ENCODE measurements at places on chromosomes 7 and 10.

- no peak for DNase-seq
Observed at GRCh38 chr10:27832826-27833225, 87.2 kb upstream of the MKX start.

- DNase-seq: no peak
Observed at GRCh38 chr10:112570585-112570984, 123.6 kb downstream of the VTI1A start.

- DNase-seq: no peak
Observed at GRCh38 chr7:92955081-92955480, 118.7 kb upstream of the CDK6 start.

GRCh38 chr7:1858435-1859265 is 188.6 kb downstream of the ELFN1 start:
- no peak for DNase-seq

DNA sequence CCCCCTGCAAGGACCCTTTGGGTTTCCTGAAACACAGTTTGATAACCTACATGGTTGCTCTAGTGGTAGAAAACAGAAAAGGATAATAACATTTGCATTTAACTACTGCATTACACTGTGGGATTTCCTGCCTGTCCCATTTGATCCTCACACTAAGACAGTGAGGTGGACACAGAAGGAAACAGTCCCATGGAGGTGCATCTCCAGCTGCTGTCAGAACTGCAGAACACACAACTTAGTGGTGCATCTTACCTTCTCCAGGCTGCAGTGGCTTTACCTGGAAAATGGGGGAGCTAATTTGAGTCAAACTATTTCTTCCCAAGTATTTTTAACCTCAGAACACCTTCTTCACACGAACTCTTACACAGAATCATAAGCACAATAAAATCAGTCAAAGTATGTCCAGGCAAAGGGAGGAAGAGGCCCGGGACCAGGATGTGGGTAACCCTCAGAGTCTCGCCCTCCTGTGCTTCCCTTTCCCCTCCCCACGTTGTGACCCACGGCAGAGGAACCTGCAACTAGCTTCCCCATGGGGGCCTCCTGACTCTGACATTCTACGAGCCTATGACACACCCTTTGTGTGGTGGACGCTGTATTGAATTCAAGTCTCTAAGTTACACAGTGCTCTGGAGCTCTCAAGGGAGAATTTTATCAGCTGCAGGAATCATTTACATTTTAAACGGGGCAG is 33.7 kb downstream of the SCRN1 start:
- DNase-seq: no peak

GRCh38 chr10:24376731-24377130 is 167.8 kb downstream of the KIAA1217 start:
- no peak for DNase-seq

DNA sequence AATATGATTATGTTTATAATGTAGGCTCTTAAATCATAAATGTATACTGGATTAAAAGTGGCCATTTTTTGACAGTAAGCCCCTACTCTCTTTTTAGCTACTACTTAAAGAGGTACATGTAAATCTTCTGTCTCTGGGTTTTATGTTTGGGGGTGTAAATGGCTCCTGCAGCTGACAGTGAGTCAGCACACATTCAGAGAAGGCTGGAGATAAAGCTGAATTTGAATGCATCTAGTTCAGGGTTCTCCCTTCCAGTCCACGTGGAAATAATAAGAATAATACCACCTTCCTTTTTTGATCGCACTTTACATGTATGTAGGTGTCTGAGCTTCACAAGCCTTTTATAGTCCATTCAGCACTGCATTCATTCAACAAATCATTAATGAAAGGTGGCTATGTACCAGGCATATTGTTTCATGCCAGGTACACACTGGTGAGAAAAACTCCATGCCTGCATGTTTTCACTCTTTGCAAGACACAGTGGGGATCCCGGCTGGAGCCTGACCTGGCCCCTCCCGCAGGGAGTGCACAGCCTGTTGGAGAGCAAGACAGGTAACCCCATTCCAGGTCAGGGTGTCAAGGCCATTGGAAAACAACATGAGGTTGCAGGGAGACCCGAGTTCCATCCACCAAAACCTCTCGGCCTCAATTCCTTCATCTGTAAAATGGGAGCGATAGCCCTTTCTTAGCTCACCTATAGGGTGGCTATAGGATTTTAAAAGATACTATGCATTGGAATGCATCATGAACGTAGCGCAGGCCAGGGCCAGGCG is 107.5 kb upstream of the ANLN start:
- no peak for DNase-seq

DNA sequence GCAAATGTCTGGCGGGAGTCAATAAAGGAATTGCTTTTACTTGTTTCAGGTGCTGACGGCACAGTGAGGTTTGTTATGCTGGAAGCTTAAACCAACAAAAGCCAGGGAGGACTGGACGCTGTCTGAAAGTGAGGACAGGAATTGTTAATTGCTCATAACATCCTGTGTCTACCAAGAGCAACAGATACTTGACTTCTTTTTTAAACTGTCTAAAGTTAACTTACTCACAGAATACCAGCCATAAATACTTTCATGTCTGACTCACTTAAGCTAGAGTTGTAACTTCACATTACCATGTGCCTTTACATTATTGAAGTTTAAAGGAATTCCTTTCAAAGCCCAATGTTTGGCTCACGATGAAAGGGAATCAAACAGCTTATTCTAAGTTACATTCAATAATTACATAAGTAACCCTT is 252.7 kb upstream of the SHH start:
- no peak for DNase-seq

DNA sequence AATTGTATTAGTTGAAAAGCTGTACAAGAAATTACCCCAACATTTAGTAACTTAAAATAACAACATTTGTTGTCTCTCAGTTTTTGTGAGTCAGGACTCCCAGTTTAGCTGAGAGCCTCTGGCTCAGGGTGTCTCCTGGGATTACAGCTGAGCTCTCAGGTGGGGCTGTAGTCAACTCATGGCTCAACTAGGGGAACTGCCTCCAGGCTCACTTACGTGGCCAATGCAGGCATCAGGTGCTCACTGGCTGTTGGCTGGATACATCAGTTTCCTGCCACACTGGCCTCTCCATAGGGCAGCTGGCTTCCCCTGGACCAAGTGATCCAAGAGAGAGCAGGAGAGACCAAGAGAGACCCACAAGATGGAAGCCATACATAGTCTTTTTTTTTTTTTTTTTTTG is 17.5 kb downstream of the CCNY start:
- no peak for DNase-seq

GRCh38 chr10:89481662-89482061 is 53.7 kb downstream of the SLC16A12 start:
- no peak for DNase-seq

- DNase-seq: no peak
Observed at GRCh38 chr7:44629829-44630522, 23.5 kb downstream of the OGDH start.

DNA sequence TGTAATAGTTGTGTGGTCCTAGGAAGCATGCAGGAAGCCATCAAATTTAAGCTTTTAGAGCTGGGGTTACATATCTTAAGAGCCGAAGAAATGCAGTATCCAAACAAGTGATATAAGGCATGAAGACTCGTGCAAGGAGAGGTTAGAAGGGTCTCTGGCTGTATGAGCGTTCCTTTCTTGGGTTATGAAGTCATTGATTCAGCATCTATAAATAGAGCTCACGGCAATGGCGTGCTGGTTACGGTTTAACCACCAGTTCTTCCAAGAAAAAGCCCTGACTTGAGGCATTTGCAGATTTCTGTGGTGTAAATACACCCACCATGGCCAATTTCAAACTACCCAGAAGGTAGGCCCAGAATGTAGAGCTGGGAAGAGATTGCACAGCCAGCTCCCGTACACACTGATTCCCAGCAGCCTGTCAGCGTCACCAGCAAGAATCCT is 72.0 kb upstream of the KAT6B start:
- DNase-seq: no peak

- DNase-seq: no peak
Observed at GRCh38 chr7:103009466-103010185, 65.0 kb downstream of the FBXL13 start.

- DNase-seq: peak; percentile 55
Observed at GRCh38 chr10:30434273-30435072, 489 bp downstream of the MAP3K8 start.

GRCh38 chr10:20776384-20777118 is 120.6 kb downstream of the NEBL start:
- DNase-seq: no peak

DNA sequence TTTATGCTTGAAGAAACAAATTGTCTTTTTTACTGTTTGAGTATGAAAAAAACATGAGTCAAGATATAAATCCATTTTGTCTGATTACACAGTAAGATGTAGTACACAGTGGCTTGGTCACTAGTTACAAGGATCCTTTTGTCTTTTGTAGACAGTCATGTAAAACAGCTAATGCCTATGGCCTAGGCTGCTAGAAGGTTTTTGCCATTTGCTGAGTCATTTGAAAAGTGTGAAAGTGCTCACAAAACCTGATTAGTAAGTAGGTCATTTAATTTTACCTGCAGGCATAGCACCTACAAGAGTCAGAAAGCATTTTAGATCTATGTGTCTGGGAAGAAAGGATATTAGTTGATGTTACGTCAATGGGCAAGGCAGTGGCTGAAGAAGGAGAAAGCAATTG is 819.4 kb downstream of the MAGI2 start:
- DNase-seq: no peak

DNA sequence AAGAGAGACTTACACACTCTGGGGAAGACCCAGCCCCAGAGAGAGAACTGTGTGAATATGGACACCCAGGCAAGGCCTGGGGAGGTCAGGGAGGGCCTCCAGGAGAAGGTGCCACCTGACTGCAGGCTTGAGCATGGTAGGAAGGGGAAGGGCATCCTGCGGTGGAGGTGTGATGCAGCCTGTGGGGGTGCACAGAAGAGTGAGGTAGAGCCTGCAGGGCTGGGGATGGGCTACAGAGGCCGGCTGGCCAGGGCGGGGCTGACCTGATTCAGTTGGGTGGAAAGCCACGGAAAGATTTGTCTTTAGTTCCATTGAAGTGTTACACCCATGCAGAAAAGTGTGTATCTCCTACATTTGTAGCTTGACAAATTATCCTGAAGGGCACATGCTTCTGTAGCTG is 47.6 kb downstream of the ZMIZ1 start:
- no peak for DNase-seq

- DNase-seq: no peak
Observed at GRCh38 chr10:26780106-26780792, 80.5 kb downstream of the ABI1 start.

GRCh38 chr7:135620980-135621850 is 41.1 kb upstream of the STMP1 start:
- DNase-seq: no peak

- no peak for DNase-seq
Observed at GRCh38 chr7:107051376-107051775, 6.9 kb downstream of the PRKAR2B start.

GRCh38 chr10:107701943-107702342 is 537.4 kb upstream of the SORCS1 start:
- DNase-seq: no peak

- DNase-seq: no peak
Observed at GRCh38 chr7:115087437-115087836, 165.5 kb downstream of the MDFIC start.

GRCh38 chr7:151806952-151807775 is 69.8 kb downstream of the PRKAG2 start:
- no peak for DNase-seq

GRCh38 chr10:110522365-110522988 is 24.8 kb downstream of the DUSP5 start:
- DNase-seq: no peak

- no peak for DNase-seq
Observed at GRCh38 chr7:28375729-28376128, 36.6 kb upstream of the CREB5 start.

GRCh38 chr7:117381362-117381761 is 45.9 kb downstream of the ASZ1 start:
- no peak for DNase-seq

- no peak for DNase-seq
Observed at GRCh38 chr7:91233212-91233611, 31.0 kb upstream of the FZD1 start.

- no peak for DNase-seq
Observed at GRCh38 chr7:50397320-50397970, 52.7 kb downstream of the FIGNL1 start.

- DNase-seq: peak; percentile 8
Observed at GRCh38 chr7:155299535-155300202, 2.0 kb downstream of the INSIG1 start.

- no peak for DNase-seq
Observed at GRCh38 chr10:102505462-102506115, 1.8 kb downstream of the SUFU start.

- DNase-seq: no peak
Observed at GRCh38 chr7:137120690-137121089, 222.8 kb downstream of the PTN start.

DNA sequence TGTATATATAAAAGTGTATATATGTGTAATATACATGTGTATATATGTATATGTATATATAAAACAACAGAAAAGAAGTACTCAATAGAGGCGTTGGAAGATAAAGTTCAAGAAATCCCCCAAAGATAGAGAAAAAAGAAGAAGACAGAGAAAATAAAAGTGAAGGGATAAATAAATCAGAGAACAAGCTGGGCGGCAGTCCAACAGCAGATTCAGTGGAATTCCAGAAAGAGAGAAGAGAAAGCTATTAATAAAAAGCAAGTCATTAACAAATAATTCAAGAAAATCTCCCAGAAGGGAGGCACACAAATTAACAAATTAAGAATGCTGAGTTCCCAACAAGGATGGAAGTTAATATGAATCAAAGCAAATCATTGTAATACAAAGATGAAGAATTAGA is 59.3 kb upstream of the RNF148 start:
- no peak for DNase-seq

DNA sequence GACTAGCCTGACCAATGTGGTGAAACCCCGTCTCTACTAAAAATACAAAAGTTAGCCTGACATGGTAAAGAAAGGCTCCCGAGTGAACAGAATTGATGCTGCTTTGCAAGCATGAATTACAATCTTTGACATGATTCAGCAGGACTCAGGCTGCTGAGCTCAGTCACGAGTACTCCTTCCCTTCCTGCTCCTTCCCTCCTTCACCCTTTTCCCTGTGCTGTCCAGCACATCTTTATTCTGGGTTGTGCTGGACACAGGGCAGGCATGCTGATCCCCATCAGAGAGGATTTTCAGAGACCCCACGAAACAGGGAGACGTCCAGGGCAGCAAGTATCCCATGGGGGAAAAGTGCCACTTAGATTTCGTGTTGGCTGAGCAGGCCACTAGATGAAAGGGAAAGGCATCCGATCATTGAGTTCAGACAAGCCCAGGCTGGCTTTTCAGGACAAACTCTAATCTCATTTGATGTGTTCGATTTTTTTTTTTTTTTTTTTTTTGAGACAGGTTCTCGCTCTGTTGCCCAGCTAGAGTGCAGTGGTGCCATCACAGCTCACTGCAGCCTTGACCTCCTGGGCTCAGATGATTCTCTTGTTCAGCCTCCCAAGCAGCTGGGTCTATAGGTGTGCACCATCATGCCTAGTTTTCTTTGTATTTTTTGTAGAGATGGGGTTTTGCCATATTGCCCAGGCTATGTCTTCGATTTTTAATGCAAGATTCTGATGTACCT is 36.5 kb downstream of the BAMBI start:
- DNase-seq: no peak
